ENCODE measurements at places on chromosomes 5 and 9.
A peak's percentile ranks its signal among the peaks of the same experiment; 100 is the strongest.

- peak; percentile 78 for DNase-seq
These were observed 34.9 kb upstream of the SYNPO start for GRCh38 chr5:150605546-150605945.

DNA sequence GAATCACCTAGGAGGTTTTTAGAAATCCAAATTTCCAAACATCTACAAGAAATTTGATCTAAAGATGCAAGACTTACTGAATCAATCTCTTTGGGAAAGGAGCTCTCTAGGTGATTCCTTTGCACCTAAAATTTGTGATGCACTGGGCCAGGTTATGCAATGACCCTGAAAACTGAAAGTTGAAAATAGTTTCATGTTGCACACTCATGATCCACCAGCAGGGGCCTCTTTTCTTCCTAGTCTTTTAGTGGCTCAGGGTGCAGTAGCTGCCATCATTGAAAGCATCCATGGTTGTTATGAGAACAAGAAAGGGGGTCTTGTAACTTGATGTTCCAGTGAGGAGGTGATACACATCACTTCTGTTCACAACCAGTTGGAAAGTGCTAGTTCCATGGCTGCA lies 486.8 kb downstream of the PSAT1 start:
- DNase-seq, result no peak

DNA sequence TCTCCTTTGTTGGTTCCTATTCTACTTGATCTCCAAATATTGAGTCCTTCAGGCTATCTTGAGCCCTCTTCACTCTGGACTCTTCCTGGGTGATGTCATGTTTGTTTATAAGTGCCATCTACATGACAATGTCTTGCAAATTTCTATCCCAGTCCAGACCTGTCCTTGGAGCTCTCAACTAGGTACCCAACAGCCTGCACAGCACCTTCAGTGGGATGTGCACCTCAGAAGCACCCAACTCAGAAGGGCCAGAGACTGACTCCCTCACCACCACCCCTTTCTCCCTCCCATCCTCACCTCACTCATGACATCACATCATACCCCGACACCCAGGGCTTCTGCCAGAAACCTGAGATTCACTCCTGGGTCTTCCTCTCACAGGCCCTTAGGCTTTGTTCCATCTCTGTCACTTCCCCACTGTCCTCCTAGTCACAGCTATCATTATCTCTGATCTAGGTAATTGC lies 14.4 kb downstream of the TXN start:
- no peak for DNase-seq

DNA sequence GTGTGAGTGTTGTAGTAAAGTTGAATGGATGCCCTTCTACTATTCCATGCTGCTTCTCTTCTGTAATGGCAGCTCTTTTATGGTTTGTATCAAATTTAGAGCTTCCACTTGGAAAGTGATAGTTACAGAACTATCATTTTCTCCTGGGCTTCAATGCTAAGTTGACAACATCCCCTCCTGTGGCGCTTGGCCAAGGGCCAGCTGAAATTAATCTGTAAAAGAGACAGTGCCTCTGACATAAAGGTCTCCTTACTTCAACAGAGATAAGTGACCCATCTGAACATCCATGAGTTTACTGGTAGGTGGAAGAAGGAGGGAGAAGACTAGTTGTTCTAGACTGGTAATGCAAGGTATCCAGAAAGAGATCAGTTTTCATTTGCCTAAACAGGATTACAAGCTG lies 39.7 kb downstream of the CHSY3 start:
- DNase-seq, result no peak

GRCh38 chr5:68395926-68396511 lies 180.5 kb downstream of the PIK3R1 start:
- DNase-seq, result no peak
